ENCODE measurements at places on chromosomes 2 and 18.
A peak's percentile ranks its signal among the peaks of the same experiment; 100 is the strongest.

- peak; percentile 62 for DNase-seq
Observed at GRCh38 chr2:237060534-237061312, 25.0 kb upstream of the COPS8 start.

GRCh38 chr2:134782792-134783191 lies 55.6 kb upstream of the ACMSD start:
- peak; percentile 25 for DNase-seq

DNA sequence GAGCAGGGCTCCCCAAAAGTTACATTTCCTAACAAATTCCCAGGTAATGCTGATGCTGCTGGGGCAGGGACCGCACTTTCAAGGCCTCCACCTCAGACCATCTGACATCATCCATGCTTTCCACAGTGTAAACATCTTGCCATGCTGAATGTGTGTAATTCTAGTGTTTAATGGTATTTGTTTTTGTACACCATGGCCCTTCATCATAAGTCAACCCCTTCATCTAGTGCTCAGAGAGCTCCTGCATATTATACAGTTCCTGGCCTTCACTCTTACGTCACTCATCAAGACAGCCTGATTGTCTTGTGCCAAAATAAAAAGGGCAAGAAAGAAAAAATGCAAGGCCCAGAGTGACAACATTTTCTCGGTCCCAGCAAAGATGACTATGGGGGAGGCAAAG lies 77.5 kb upstream of the ZFP36L2 start:
- DNase-seq, result no peak

GRCh38 chr2:237594514-237594871 lies 4.0 kb upstream of the RAB17 start:
- DNase-seq, result no peak

GRCh38 chr2:127090281-127091120 lies 16.5 kb downstream of the BIN1 start:
- no peak for DNase-seq

- DNase-seq, result no peak
Observed at GRCh38 chr2:1728821-1729220, 15.5 kb downstream of the PXDN start.

GRCh38 chr18:35835366-35835765 lies 137.1 kb upstream of the RMP24 start:
- DNase-seq, result no peak

DNA sequence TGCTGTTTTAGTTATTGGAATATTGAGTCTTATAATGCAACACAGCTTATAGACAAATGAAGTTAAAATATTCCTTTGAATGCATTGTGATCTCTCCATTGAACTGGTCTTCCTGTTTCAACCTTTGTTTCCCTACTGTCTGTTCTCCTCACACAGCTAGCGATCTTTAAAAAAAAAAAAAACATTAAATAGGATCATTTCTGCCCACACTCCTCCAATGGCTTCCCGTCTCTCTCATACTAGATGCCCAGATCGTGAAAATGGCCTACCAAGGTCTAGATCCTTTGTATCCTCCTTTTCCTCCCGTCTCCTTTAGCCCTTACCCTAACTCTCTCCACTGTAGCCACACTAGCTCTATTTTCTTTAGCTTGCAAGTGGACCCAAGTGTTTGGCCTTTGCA lies 2.4 kb downstream of the FAM171B start:
- no peak for DNase-seq

GRCh38 chr2:54591551-54591950 lies 131.9 kb upstream of the EML6 start:
- DNase-seq, result no peak

GRCh38 chr2:55880416-55881143 lies 43.0 kb downstream of the EFEMP1 start:
- DNase-seq, result no peak

- no peak for DNase-seq
Observed at GRCh38 chr18:11177382-11177781, 28.0 kb upstream of the PIEZO2 start.

- DNase-seq, result peak; percentile 24
Observed at GRCh38 chr2:39408351-39409136, 28.5 kb downstream of the MAP4K3 start.

GRCh38 chr2:80852079-80852807 lies 547.7 kb upstream of the LRRTM1 start:
- DNase-seq, result no peak

DNA sequence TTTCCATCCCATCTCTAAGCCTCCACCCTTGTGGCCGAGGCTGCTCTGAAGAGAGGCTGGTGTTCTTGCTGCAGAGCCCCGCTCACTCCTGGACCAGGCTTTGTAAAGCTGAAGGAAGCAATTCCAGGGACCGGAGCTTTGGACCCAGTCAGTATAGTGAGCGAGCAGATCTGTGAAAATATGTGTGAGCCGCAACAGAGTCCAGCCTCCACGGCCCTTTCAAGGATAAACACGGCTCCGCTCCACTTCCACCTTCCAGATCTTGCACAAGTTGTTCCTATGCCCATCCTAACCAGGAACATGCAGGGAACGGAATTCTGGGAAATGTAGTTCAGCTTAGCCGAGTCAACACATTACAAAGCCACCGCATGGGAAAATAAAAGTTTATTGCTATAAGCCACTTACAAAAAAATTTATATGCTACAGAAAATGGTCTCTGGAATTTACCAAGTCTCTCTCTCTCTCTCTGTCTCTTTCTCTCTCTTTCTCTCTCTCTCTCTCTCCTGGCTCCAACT lies 151.7 kb upstream of the ZNF521 start:
- DNase-seq, result no peak

- no peak for DNase-seq
Observed at GRCh38 chr2:158228943-158229508, 127.3 kb downstream of the UPP2 start.

DNA sequence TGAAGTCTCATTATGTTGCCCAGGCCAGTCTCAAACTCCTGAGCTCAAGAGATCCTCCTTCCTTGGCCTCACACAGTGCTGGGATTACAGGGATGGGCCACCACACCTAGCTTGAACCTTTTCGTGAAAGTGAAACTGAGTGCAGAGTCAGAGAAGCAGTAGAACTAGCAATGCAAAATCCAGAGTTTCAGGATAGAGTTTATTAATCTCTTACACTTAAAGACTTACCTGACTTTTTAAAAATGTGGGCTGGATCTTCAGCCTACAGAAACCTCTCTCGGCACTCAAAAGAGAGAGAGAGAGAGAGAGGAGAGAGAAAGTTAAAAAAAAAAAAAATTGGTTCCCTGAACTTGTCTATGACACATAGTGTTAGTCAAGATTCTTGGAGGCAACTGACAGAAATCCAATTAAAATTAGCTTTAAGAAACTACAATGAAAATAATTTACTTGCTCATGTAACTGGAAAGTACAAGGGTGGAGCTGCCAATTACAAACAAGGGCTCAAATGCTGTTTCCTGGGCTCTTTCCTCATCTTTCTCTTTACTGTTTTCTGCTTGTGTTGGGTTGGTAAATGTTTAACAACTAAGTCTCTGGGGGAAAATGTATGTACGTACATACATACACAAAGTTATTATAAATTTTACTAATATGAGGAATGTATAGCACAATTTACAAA lies 98.1 kb upstream of the CERS6 start:
- no peak for DNase-seq

GRCh38 chr18:10049747-10050146 lies 135.9 kb downstream of the VAPA start:
- DNase-seq, result no peak

GRCh38 chr2:220998156-220998555 lies 573.9 kb downstream of the EPHA4 start:
- no peak for DNase-seq

- no peak for DNase-seq
Observed at GRCh38 chr2:217466104-217466503, 536.7 kb downstream of the TNS1 start.

DNA sequence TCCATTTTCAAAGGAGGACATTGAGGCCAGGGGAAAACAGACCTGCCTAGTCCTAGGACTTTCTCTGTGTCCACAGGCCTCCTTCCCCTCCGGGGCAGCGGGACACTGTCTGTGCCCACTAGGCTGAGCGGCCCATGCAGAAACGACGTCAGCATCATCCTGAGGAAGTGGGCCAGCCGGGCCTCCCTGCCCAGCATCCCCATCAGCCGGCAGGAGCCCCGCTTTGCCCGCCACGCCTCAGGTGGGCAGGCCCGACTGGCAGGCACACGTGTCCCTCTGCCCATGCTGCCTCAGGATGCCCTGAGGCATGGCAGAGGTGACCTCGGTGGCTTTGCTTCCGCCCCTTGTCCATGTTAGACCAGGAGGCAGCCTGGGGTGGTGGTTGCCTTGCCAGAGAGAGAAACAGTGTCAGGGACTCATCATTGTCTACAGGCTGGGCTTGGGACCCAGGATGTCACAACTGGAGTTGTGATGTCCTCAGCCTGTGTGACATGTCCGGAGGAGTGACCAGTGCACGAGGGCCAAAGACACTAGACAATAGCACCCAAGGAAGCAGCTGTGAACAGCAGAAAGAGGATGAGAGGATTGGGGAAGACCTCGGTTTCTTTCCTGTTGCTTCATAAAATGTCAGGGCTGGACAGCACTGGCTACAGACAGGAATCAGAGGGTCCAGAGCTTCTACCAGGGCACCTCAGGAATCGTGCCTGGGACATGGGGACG lies 36.8 kb downstream of the TOGARAM2 start:
- no peak for DNase-seq

DNA sequence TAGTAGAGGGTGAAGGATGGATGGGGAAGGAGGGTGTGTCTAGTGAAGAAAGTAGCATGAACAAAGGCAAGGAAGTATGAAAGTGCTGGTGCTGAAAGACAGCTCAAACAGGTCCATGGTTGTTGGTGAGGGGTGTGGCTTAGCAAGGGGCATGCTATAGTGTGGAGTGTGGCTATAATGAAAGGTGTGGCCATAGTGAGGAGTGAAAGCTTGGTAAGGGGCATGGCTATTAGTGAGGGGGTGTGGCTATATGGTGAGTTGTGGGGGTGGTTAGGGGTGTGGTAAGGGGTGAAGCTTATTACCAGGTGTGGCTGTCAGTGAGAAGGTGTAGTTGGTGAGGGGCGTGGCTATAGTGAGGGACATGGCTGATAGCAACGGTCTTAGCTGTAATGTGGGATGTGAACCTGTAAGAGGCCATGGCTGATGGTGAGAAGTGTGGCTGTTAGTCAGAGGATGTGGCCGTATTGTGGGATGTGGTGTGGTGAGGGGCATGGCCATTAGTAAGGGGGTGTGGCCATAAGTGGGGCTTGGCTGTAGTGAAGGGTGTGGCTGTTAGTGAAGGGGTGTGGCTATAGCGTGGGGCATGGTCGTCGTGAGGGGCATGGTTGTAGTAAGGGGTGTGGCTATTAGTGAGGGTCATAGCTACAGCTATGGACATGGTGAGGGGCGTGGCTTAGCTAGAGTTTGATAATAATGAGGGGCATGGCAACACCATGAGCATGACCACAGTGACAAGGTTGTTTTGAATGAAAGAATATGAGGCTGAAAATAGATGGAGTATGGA lies 549.6 kb downstream of the FBXO15 start:
- DNase-seq, result no peak

DNA sequence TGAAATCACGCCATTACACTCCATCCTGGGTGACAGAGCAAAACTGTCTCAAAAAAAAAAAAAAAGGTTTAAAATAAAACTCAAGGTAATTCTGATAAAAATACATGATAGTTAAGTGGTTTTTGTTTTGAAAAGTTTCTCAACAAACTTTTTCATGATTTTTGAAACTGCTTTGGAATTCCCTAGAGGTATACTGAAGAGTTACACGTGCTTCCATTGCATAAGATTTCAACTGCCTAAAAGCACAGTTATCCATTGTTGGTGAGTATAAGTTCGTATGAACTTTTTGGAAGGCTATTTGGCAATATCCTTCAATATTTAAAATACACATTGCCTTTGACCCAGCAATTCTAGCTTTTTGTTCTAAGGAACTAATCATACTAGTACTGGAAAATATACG lies 74.9 kb downstream of the USP34 start:
- no peak for DNase-seq

DNA sequence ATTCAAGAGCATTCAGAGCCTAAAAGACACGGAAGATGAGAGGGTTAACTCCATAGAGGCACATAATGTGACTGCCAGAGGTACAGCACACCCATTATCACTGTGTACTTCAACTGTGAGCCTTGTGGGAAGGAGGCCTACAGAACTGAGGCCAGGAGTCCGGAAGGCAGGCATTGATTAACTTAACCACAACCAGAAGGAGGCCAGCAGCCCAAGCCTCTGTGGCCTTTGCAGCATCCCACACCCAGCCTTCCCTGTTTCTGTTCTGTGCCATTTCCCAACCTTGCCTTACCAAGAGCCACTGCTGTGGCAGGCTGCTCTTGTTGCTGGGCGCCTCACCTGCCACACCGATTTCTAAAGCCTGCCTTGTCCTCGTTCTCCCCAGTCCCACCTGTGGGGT lies 27.2 kb downstream of the SIGLEC15 start:
- DNase-seq, result no peak

GRCh38 chr18:8912348-8913326 lies 189.9 kb upstream of the NDUFV2 start:
- peak; percentile 39 for DNase-seq

DNA sequence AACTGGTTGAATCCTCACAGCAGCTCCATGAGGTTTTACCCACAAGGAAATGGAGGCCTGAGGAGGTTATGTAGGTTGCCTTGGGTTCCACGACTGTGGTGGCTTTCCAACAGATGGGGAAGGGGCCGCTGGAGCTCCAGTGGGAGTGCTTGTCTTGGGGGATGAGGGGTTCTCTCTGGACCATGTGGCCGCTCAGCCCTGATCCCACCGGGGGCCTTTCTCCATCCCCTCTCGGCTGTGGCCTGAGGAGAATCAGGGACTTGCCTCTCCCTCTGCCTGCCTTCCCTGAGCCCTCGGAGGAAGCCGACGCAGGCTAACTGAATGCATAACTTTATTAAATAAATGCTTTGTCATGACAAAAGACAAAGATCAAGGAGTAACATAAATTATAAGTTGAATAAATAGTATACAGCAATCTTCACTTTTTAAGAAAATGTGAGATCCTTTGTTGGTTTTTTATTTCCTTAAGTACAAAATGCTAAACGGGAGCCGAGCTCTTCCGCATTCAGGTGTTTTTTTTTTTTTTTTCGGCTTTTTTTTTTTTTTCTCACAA lies 23.5 kb downstream of the IGFBP5 start:
- DNase-seq, result no peak

GRCh38 chr2:241563571-241563980 lies 5.0 kb downstream of the BOK start:
- no peak for DNase-seq

GRCh38 chr2:88329815-88330603 lies 122.5 kb downstream of the FOXI3 start:
- peak; percentile 45 for DNase-seq
